ENCODE measurements at places on chromosomes 16 and 17.
A peak's percentile ranks its signal among the peaks of the same experiment; 100 is the strongest.

DNA sequence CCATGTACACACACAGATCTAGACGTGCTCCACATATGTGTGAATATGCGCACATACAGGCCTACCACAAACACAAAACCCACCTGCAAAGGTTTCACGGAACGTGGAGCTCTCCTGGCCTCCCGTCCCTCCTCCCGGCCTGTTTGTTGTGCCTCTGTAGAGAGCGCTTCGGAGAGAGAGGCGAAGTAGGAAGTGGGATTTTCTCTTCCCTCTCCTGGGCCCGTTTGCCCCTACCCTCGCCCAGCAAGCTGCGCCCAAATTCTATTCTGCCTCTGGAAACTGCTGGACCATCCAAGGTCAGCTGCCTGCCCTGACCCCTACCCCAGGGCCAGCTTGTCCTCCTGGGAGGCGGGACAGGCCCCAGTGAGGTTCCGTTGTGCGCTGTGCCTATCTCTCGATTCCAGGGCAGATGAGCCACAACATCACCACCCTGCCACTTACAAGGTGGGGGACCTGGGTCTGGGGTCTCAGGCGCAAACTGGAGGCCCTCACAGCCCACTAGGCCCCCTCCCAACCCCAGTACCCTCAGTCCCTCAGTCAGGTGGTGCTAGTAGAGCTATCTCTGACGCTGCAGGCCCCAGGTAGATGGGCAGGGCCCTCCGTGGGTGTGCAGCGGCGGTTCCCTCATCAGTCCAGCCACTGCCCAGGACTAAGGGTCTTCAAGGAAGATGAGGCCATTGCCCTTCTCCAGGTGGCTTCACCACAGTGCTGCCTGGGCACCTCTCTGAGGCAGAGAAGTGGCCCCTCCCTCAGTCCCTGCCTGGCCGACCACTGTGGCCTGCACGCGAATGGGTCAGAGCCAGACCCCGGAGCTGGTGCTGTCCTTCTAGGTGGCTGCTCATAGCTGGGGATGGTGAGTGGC is 54.2 kb downstream of the BEAN1 start:
- no peak for DNase-seq

- no peak for DNase-seq
These were observed 103.0 kb downstream of the RAB11FIP4 start for GRCh38 chr17:31494259-31495021.

DNA sequence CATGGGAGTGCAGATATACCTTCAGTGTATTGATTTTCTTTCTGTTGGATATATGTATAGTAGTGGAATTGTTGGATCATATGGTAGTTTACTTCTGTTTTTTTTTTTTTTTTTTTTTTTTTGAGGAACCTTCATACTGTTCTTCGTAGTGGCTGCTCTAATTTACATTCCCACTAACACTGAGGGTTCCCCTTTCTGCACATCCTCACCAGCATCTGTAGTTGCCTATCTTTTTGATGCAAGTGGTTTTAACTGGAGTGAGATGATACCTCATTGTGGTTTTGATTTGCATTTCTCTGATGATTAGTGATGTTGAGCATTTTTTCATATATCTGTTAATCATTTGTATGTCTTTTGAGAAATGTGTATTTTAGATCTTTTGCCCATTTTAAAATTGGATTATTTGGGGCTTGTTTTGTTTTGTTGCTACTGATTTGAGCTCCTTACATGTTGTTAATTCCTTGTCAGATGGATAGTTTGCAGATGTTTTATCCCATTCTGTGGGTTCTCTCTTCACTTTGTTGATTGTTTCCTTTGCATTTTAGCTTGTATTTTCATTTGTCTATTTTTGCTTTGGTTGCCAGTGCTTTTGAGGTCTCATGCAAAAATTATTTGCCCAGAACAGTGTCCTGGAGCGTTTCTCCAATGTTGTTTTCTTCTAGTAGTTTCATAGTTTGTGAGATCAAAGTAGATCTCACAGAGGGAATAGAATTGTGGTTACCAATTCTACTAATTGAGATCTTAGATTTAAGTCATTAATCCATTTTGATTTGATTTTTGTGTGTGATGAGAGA is 25.0 kb upstream of the BCAS3 start:
- no peak for DNase-seq

- DNase-seq: no peak
These were observed 77.1 kb upstream of the BRD7 start for GRCh38 chr16:50445621-50446555.

DNA sequence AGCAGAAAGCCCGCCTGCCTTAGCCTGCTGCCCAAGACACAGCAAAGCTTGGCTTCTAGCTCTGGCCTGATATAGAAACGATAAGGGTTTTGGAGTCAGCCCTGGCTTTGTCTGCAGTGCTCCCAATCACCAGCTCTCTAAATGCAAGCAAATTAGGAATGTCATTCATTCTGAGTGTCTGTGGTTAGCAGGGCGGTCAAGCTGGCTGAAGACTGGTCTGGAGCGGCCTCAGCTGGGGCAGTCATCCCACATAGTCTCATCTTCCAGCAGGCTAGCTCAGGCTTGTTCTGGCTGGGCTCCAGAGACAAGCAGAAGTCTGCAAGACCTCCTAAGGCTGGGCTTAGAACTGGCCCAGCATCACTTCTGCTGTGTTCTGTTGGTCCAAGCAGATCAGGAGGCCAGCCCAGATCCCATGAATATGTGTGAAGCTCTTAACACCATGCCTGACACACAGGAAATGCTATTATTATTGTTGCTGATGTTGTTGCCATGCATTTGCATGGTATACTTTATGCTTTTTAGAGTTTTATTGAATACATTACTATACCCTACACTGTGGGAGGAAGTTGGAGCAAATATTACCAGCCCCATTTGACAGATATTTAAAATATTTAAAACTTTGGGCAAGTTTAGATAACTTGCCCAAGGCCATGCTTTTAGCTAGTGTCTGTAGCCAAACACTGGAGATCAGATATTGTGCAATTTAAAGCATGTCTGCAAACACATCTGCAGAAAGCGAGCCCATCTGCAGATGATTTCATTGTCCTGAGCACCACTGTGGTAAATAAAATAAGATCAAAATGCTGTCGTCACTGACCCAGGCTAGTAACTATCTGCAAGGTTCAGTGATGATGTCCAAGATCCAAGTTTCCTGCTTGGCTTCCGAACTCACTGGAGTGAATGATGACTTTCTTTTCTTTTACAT is 24.8 kb downstream of the TMC7 start:
- DNase-seq: peak; percentile 74

- peak; percentile 51 for DNase-seq
These were observed 28.1 kb upstream of the PECAM1 start for GRCh38 chr17:64418506-64419339.

- no peak for DNase-seq
These were observed 9.7 kb upstream of the SNF8 start for GRCh38 chr17:48954300-48954755.

DNA sequence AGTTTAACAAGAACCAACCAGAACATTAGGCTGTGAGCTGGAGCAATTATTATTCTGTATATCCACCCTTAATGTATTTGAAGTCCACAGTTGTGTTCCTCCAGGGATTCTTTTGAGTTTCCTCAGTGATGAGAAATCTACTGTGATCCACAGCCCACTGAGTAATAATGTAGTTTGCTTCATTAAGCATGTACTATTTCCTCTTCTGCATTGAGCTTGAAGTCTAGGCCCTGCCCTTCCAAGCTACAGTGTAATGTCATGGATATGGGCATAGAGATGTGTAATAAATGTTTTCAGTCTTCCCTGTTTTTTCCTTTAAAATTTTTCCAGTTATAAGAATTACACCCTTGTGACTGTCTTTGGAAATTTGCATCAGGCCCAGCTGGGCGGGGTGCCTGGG is 36.4 kb upstream of the SLC12A3 start:
- no peak for DNase-seq

DNA sequence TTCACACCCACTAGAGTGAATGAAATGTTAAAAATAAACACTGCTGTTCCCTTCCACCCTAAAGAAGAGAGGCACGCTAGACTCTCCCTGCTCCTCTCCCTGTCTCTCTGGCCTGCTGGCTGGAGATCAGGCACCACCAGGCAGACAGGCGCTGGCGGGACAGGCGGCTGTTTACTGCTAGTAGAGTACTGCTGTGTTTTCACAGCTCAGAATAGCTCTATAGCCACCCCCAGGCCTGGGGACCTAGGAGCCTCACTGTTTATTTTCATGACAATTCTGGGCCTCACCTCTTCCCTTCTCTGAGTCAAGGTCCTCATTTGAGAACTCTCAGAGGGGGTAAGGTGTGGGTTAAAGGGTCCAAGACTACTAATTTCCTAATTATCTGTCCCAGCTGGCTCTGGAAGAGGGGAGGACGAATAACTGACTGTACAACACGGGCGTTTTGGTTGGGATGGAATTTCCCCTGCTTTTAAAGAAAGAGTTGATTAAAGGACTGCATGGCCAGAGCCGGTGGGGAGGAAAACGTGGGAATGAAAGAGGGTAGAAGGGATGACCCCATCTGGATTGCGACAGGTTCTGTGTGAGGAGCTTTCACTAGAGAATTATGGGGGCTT is 9.0 kb upstream of the G6PC1 start:
- DNase-seq: no peak

DNA sequence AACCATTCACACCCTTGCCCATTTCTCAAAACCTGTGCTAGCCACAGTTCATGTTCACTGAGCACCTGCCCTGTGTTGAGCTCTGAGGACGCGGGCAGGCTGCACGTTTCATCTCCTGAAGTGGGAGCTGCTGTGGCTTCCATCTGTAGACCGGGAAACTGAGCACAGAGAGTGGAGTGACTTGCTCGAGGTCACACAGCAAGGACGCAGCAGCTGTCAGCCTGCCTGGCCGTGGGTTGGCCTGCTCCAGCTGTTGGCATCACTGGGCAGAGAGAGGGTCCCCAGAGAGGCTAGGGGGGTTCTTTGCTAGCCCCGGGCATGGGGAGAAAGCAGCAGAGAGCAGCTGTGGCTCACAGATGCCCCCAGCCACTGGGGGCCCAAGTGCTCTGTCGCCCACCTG is 28.8 kb downstream of the ZFPM1 start:
- no peak for DNase-seq

- no peak for DNase-seq
These were observed 102.4 kb upstream of the CRHR1 start for GRCh38 chr17:45681706-45682105.

- no peak for DNase-seq
These were observed 198.8 kb upstream of the CDH5 start for GRCh38 chr16:66167564-66168291.

DNA sequence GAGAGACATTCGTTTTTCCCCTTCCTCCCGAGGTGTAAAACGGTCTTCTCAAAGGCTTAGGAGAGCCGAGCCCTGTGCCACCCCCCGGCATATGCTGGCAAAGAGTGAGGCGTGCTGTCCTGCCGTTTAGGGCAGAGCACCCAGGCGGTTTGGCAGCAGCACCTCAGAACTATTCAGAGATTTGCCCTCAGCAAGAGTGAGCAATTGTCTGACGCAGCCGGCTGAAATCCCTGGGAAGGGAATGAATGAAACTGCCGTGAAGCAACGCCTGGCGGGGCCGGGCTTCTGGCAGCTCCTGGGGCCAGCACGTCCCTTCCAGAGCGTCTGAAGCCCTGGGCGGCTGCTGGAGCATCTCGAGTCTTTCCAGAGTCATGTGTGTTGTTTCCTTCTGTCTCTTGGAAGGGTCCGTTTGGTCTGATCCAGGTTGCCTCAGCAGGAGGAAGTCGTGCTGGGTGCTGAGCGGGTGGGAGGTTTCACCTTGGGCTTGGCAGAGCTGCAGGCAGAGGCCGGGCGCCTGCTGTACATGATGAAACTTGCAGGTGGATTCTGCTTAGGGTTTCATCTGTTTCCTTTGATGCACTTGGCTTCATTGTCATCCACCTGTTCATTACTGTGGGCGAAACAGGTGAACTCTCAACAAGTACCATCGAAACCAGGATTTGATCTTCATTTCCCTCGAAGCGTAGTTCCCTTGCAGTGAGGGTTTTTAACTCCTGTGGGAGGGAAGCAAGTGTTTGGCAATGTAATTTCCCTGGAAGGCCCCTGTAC is 35.4 kb downstream of the TBCD start:
- DNase-seq: peak; percentile 57

DNA sequence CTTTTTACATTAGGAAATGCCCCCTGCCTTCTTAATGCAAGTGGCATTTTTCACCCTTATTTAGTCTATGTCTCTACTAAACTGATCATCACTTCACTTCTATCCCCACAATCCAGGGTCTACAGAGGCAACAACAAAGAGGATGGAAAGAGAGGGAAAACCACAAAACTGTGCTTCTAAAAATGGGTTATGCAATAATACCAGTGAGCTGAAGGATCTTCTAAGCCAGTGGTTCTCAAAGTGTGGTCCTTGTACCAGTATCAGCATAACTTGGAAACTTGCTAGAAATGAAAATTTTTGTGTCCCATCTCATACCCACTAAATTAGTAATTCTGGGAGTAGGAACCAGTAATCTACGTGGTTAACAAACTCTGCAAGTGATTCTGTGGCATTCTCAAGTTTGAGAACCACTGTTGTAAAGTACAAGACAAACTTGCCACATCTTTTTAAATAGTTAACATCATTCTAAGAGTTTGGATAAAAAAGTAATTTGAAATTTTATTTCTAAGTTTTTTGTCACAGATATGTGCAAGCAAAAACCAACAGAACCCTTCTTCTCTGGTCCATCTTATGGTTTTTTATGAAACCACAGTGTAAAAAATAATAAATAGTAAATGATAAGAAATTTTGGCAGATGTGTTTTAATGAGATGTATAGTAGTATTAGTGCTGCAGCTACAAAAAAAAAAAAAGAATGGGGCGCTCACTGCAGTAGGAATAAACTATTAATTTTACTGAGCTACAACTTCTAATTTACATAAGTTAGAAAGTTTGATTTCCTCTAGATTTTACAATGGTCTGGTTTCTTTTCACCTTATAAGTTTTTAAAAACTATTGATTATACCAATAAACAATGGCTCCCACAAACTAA is 16.2 kb downstream of the CDC27 start:
- no peak for DNase-seq

- DNase-seq: no peak
These were observed 24.3 kb downstream of the HSD17B2 start for GRCh38 chr16:82059161-82059982.

DNA sequence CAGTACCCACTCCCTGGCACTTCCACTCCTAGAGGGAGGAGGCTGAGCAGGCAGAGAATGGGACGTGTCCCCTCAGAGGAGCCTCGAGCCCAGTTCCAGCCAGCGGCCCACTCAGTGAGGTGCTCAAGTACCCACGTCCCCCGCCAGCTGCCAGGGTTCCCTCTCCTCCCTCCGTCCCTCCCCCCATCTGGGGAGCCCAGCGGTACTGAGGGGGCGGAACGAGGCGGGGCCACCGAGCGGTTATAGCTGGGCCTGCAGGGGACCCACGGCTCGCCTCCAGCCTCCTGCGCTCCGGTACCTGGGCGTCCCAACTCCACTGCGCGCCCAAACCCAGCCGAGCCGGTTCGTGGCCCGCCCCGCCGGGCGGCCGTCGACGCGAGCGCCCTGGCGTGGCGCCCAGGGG is at the start of gene NPW:
TSS of gene NPW (plus strand) at position 268 of the 403 bp plus-strand sequence.
- no peak for DNase-seq

GRCh38 chr16:11729787-11730186 is 12.9 kb downstream of the TXNDC11 start:
- DNase-seq: no peak

GRCh38 chr17:28443901-28444638 is 29.4 kb upstream of the SLC13A2 start:
- no peak for DNase-seq

DNA sequence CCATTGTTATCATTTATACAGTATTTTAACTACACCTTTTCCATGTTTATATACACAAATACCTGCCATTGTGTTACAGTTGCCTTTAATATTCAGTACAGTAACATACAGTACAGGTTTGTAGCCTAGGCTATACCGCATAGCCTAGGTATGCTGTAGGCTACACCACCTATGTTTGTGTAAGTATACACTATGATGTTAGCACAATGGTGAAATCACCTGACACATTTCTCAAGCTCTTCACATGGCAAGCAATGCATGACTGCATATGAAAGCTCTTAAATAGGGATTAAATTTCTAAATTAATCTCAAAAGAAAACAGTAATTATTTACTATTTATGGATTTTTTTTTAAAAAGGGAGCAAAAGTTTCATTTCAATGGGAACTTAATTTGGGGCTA is 12.0 kb downstream of the LRRC37B start:
- no peak for DNase-seq

All from astrocyte of the cerebellum (primary cell).